ENCODE measurements at places on chromosomes 16 and 17.
A peak's percentile ranks its signal among the peaks of the same experiment; 100 is the strongest.

DNA sequence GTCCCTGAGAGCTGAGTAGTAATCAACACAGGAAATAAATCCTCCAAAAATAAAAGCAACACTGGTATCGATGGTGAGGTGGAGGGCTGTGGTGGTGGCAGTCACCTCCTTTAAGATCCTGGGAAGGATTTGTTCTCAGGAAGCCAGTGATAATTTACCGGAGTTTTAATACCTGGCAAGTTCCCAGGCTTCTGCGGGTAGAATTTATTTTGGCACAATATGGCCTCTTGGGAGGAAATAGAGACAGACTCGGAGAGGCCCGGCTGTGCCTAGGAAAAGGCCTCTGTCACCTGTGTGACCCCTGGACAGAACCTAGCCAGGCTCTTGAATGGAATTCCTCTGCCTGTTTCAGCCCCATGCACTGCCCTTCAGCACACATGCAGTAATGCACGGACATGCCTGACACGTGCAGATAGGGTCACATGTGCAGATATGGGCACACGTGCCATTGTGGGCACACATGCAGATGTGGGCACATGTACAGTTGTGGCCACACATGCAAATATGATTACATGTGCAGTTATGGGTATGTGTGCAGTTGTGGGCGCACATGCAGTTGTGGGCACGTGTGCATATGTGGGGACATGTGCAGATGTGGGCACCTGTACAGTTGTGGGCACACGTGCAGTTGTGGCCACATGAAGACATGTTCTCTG lies 33.5 kb downstream of the MGAT5B start:
- no peak for DNase-seq

DNA sequence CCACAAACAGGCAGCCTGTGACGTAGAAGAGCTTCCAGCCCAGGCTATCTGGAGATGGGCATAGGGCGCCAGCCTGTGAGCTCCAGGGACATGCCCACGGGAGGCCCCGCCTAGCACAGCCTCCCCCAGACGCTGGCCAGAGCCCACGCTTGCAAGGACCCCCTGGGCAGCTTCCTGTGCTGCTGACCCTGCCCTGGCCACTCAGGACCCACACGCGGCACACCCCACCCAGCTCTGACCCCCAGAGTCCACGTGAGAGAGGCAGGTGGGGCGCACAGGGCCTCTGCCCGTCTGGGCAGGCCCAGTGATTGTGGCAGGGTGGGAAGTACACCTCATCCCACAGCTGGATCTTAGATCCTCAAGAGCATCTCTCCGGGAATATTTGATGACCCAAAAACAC lies 3.9 kb downstream of the CYBC1 start:
- DNase-seq: no peak

DNA sequence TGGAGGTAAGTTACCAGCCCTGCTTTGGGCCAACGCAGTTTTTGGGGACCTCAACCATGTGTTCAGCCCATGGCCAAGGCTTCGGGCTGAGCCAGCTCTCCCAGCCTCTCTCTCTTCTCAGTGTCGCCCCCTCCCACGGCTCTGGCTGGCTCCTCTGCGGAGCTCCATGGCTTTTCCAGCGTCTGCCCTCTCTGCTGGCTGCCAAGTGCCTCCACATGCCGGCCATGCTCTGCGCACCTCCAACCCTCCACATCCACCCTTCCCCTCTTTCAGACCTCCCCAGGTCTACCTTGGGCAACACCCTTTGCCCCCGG lies 23.2 kb downstream of the COTL1 start:
- no peak for DNase-seq

- DNase-seq: no peak
Observed at GRCh38 chr16:76524769-76525168, 247.6 kb downstream of the CNTNAP4 start.

GRCh38 chr17:27577884-27578717 lies 52.9 kb upstream of the LGALS9 start:
- DNase-seq: no peak

DNA sequence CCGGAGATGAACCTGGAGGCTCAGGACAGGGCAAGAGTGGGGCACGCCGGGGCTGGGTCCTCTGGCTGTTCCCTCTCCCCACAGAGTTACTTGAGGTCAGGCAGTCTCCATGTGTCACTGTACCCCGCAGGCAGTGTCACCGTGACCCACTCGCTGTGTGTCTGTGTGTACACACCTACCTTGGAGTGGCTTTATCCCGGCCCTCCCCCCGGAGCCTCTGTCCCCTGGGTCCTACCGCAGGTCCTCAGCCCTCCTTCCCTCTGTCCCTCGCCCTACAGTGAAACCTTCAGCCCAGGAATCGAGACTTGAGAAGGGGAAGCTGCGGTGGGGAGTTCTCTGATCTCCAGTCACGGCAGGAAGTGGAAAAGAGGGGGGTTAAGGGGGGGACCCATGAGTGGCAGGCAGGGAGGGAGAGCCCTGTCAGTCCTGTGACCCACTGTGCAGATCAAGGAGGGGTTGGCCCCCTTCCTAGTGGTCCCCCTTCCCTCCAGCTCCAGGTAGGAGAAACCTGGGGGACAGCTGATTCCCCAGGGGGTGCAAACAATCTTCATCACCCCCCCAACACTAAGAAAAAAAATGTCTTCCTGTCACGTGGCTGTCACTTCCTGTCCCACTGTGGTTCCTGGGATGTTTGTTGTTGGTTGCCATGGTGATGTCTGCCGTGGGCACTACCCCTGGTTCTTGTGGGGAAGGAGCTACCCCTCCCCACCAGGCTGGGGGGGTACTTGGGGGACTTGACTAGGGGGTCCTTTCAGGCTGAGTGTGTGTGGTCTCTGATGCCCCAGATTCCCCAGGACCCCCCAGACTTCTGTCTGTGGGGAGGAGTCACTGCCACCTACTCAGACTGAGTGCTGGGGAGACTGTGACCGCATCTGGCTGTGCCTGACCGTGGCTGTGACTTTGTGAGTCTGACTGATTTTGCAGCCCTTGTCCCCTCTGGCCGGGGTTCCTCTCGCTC lies 13.7 kb downstream of the RARA start:
- DNase-seq: peak; percentile 98

GRCh38 chr17:47685556-47686275 lies 8.2 kb upstream of the TBKBP1 start:
- no peak for DNase-seq

DNA sequence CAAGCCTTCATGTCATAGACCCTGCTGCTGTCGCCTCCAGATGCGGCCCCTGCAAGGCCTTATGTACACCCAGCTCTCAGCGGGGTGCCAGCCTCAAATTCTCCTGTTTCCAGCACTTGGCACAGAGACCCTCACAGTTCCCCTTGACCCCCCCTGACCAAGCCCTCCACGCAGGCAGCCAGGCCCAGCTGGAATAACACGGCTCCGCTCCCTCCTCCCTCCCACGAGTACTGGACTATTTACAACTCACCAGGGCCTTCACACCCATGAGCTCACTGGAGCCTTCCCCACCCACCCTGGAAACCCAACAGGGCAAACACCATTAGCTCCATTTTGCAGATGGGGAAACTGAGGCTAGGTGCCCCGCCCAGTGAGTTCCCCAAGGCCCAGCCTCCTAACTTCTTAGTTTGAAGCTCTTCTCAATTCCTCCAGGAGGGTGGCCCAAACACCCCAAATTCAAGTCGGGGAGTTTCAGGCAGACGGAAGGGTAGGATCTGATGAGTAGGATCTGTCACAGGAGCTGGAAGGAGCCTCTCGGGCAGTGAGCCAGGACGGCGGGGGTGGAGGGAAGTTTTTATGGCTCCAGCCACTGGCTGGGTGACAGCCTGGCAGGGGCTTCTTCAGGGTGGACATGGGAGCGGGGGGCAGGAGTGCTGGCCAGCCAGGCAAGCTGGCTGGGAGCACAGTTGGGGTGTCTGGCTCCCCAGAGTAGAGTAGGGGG lies 17.5 kb upstream of the DLX4 start:
- no peak for DNase-seq

- no peak for DNase-seq
Observed at GRCh38 chr16:64773184-64773583, 348.7 kb downstream of the CDH11 start.

DNA sequence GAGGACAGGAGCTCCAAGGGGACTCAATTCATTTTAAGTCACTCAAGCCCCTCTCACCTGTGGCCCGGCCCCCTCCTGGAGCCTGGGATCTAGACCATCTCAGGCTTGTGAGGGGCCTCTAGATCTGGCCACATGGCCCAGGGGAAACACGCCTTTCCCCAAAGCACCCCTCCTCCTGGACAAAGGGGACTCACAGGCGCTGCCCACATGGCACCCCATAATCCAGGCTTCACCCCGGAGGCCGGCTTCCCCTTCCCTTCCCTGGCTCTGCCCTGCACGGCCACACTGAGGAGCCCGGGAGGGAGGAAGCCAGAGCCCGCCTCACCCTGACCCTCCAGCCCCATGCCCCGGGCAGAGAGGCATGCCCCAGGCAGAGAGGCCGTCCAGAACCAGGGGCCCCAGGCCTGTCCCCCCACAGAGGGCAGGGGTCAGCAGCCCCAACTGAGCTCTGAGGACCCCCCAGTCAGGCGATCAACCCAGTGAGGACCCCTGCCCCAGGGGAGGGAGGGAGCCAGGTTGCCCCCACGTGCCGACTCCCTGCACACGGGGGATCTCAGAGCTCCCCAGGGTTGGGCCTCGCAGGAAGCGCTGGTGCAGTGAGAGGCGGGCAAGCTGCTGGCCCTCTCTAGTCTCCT lies 10.9 kb downstream of the HS3ST6 start:
- DNase-seq: no peak

DNA sequence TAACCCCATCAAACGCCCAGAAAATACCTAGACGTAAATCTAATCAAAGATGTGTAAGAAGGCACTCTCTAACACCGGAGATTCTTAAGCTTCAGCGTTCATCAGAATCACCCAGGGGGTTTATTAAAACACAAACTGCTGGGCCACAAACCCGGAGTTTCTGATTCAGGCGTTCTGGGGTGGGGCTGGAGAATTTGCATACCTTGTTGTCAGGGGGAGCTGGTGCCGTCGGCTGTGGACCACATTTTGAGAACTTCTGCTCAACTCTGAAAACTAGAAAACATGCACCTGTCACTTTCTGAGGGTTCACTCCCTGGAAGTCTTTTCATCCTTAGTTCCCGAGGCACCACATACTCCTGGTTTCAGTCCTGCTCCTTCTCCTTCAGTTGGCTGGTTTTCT lies 48.6 kb upstream of the WSCD1 start:
- DNase-seq: no peak

DNA sequence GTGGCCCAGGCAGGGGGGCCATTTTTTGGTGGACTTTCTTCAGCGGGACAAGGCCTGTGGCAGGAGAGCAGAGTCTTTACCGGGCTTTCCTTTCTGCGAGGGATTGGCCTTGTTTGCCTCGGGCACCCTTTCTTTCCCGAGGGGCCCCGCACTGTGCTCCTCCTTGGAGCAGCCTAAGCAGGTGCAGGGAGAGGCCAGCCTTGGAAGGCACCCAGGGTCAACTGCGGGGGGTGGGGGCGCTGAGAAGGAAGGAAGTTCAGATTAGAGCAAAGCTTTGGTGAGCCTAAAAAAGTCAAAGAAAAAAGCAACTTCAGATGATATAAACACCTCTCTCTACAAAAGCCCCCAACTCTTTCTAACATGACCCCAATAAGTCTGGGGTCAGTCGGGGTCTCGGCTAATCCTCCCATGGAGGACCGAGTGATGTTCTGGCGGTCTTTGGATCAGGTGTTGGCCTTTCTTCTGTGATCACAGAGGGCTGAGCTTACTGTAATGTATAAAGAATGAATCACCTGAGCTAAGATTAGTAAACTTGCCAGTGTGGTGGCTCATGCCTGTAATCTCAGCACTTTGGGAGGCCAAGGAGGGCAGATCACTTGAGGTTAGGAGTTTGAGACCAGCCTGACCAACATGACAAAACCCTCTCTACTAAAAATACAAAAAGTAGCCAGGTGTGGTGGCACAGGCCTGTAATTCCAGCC lies 63.0 kb downstream of the PGS1 start:
- DNase-seq: no peak

DNA sequence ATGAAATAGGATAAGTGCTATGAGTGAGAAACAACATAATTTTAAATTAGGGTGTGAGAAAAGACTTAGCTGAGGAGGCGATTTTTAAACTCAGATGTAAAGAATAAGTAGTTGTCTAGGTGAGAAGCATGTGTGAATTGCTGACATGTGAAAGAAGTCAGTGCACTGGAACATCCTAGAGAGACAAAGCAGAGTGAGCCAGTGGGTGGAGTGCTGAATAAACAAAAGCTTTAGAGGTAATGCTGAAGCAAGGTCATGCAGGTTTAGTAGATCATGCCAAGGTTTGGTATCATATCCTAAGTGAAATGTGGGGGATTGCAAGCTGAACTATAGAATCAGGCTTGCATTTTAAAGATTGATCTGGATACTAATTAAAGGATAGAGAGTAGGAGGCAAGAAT lies 89.4 kb downstream of the KIF2B start:
- no peak for DNase-seq

DNA sequence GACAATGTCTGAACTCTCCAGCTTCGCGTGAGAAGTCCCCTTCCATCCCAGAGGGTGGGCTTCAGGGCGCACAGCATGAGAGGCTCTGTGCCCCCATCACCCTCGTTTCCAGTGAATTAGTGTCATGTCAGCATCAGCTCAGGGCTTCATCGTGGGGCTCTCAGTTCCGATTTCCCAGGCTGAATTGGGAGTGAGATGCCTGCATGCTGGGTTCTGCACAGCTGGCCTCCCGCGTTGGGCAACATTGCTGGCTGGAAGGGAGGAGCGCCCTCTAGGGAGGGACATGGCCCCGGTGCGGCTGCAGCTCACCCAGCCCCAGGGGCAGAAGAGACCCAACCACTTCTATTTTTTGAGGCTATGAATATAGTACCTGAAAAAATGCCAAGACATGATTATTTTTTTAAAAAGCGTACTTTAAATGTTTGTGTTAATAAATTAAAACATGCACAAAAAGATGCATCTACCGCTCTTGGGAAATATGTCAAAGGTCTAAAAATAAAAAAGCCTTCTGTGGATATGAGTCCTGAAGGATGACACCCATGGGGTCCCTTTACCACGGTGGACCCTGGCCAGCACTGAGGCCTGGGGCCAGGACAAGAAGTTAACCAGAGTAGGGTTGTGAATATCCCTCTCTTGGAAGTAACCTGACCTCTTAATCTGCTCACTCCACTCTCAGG lies 10.5 kb upstream of the ITGAD start:
- peak; percentile 68 for DNase-seq

GRCh38 chr16:66324815-66325515 lies 41.5 kb upstream of the CDH5 start:
- DNase-seq: no peak

Data from CD4-positive, alpha-beta T cell treated with Interleukin-4 for 1 hour (primary cell).